ENCODE measurements at places on chromosomes 6 and 20.

DNA sequence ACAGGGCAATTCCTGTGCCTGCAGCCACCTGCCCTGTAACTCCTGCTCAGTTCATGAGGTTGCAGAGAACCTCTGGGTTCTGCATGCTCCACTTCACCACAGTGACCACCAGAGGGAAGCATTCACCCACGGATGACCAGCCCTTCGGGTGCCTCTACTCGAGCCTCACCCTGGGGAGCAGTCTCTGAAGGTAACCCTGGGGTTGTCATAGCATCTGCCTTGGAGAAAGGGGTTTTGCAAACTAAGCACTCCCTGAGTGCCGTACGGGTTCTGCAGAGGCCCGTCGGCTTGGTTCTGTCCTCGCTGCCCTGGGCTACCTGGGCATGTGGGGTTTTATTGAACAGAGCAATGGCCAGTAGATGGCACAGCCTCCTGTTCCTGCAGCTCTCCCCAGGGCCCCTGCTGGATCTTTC, 10.2 kb upstream of the CST5 start:
- DNase-seq: no peak

- DNase-seq: no peak
These were observed 26.3 kb upstream of the RAB23 start for GRCh38 chr6:57248311-57248895.

DNA sequence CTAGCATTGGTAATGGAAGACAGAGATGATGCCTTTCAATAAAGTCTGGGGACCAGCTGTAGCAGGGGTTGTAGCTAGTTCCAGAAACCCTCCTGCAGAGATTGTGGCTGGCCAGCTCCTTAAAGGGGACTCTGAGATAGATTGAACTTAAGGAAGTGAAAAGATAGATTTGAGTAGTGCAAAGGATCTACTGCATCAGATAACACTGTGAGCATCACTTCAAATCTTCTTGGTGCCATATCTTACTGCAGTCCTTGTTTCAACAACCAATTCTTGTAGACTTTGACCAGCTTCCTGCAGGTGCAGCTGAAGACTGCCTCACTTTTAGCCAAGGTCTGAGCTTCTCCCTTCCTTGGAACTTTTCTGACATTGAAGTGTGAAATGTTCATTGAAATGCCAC, 14.8 kb upstream of the CEP162 start:
- DNase-seq: no peak

DNA sequence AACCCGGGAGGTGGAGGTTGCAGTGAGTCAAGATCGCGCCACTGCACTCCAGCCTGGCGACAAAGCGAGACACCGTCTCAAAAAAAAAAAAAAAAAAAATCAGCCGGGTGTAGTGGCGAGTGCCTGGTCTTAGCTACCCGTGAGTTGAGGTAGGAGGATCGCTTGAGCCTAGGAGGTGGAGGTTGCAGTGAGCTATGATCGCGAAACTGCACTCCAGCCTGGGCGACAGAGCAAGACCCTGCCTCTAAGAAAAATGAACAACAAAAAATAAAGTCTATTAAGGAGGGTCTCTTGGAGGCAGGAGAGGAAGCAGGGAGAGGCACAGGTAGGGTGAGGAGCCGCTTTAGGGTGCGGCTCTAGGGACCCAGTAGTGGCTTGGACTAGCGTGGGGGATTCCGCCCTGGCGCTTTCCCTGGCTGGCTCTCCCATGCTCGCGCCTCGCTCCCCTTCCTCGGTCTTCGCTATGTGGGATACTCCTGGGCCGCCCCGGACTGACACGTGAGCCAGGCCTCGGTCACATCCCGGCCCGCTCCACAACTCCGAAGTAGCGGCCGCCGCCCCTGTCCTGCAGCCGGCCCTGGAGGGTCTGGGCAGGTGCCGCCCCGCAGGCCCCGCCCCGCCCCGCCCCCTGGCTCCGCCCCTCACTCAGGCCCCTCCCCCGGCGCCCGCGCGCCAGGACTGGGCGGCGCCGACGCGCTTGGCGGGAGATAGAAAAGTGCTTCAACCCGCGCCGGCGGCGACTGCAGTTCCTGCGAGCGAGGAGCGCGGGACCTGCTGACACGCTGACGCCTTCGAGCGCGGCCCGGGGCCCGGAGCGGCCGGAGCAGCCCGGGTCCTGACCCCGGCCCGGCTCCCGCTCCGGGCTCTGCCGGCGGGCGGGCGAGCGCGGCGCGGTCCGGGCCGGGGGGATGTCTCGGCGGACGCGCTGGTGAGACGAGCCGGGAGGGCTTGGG, at the start of gene MYBL2:
Gene MYBL2 (plus strand): TSS at position 739 of the 953 bp plus-strand sequence. CDS start 170 bp downstream, at position 909.
- no peak for DNase-seq

- no peak for DNase-seq
These were observed 287.1 kb downstream of the BTBD9 start for GRCh38 chr6:38352636-38353035.

DNA sequence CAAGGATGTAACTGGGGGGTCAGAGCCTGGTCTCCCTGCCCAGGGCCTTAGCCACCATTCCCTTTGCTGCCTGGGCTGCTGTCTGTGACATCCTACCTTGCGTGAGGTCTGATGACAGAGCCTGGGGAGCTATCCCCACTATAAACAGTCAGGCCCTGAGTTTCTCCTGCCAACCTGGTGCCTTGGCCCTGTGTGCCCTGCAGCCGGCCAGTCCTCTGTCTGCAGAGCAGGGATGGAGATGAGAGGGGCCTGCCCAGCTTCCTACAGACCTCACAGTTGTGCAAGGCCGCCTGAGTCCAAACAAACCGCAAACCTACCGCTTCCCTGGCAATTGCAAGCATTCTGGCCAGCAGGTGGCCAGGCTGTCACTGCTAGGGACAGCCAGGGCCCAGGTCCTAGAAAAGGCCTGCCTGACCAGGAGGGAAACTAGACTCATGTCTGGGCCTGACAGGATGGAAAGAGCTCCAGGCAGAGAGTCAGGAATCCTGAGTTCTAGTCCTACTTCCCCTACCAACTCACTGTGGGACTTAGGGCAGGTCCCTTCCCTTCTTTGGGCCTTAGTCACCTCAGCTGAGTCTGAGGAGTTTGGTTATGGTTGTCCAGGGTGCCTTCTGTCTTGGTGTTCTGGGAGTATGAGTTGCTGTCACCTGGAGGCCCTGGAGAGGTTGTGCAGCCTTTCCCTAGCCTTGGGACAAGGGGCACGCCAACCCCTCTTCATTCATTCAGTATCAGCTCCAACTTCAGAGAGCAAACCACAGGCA, 86.2 kb downstream of the VEGFA start:
- DNase-seq: no peak

- DNase-seq: no peak
These were observed 22.8 kb downstream of the FOXQ1 start for GRCh38 chr6:1334684-1335083.

- no peak for DNase-seq
These were observed 40.6 kb upstream of the TULP1 start for GRCh38 chr6:35553315-35553714.

DNA sequence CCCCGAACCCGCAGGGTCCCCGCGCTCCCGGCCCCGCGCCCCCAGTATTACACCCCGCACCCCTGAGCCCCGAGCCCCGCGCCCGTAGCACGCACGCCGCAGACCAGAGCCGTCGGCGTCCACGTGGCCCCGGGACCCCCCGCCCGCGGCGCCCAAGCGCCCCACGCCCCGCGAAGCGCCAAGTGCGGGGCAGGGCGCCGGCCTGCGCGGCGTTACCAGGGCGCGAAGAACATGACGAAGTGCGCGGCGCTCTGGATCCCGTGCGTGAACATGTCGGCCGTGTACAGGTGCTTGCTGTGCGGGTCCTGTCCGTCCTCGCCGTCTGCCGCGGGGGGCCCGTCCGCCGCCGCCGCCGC, 312 bp downstream of the TXNDC5 start:
- DNase-seq: no peak

DNA sequence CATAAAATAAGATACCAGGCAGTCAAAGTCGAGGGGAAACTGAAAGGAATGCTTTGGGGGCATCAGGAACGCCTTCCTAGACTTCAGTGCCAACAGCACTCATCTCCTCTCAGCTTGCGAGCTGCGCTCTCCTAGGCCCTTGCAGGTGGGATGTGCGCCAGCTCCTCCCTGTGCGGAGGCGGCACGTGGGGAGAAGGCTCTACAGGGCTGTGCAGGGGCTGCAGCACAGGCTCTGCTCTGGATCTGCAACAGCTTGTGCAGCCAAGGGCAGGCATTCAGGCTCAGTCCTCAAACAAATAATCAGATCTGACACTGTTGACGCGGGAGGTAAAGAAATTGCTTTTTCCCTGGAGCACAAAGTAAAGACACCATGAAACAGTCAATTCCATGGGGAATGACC, 144.8 kb downstream of the TTLL2 start:
- no peak for DNase-seq

DNA sequence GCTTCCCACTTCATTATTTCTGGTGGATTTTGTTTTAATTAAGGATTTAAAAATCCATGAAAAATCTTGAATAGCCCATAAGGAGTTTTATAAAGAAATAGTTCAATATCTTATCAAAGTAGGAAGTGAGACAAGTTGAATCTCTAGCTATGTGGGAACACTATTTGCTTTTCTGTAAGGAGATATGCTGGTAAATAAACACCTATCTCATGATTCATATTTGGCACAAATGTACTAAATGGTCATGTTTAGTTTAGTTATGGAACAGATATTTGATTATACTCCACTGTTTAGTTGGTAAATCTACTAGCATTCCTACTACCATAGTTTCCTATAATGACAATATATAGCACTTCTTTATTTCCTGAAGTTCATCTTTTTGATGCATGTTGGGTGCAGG, 239.9 kb upstream of the CEP162 start:
- DNase-seq: no peak

DNA sequence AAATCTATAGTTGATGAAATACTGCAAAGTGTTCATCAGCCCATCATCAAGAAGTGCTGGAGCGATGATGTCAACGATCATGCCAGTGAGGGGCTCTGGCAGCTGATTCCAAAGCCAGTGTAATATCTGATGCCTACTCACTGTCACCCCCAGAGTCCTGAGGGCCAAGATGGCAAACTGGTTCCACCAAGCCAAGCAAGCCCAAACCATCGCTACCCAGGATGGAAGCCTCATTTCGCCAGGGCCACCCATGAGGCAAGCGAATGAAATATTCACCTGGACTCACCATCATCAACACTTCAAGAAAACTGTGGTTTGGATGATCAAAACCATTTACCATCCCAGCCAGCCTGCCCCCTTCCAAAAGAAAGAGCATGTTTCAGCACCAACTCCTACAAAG, 76.5 kb downstream of the GNAS-AS1 start:
- DNase-seq: no peak

GRCh38 chr20:46456255-46457028, 50.0 kb upstream of the ELMO2 start:
- no peak for DNase-seq

GRCh38 chr6:110043366-110043994, 65.4 kb downstream of the GPR6 start:
- DNase-seq: no peak

- no peak for DNase-seq
These were observed 20.6 kb upstream of the HLA-F start for GRCh38 chr6:29702519-29703103.

All from anterior cingulate cortex (tissue), 58 donors.